Epithelial cell of proximal tubule (primary cell): ENCODE measurements at places on chromosomes 2 and 18.
A peak's percentile ranks its signal among the peaks of the same experiment; 100 is the strongest.

- no peak for DNase-seq
Measured at GRCh38 chr2:73862987-73863386, 29.8 kb upstream of the ACTG2 start.

DNA sequence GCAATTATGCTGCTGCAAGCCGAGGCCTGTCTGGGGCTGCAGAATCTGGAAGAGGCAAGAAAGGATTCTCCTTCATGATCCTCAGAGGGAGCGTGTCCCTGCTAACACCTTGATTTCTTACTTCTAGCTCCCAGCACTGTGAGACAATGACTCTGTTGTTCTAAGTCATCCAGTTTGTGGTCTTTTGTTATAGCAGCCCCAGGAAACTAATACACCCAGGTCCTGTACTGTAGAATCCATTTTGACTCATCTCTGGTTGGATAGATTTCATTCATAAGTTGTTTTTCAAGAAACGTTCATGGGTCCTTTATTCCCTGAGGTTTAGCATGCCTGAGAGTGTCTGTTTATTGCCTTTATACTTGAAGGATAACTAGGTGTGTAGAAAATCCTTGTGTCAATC is 112.7 kb downstream of the TMEM17 start:
- no peak for DNase-seq

GRCh38 chr18:50662177-50662576 is 102.3 kb downstream of the MAPK4 start:
- no peak for DNase-seq

GRCh38 chr2:227888289-227888688 is 16.9 kb downstream of the DAW1 start:
- DNase-seq = no peak

GRCh38 chr2:43946685-43947084 is 49.1 kb downstream of the LRPPRC start:
- no peak for DNase-seq

GRCh38 chr2:137566387-137566786 is 397.9 kb upstream of the HNMT start:
- no peak for DNase-seq

GRCh38 chr2:138794724-138795123 is 14.5 kb upstream of the NXPH2 start:
- no peak for DNase-seq

DNA sequence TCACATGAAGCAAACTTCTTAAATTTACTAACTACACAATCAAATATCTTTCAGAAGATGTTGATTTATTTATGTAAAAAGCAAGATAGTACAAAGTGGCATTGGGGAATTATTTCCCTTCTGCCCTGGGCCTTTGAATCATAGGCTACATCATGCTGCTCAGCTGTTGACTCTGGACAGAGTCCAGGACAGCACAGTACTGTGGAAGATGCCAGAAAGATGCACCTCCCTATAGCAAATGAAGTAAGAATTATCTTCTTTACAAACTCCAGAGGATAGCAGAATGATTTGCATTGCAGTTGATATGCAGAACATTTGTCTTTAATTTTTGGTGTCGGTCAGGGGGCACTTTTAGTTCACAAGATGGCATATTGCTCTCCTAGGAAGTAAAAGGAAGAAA is 1354.5 kb upstream of the ZEB2 start:
- no peak for DNase-seq

DNA sequence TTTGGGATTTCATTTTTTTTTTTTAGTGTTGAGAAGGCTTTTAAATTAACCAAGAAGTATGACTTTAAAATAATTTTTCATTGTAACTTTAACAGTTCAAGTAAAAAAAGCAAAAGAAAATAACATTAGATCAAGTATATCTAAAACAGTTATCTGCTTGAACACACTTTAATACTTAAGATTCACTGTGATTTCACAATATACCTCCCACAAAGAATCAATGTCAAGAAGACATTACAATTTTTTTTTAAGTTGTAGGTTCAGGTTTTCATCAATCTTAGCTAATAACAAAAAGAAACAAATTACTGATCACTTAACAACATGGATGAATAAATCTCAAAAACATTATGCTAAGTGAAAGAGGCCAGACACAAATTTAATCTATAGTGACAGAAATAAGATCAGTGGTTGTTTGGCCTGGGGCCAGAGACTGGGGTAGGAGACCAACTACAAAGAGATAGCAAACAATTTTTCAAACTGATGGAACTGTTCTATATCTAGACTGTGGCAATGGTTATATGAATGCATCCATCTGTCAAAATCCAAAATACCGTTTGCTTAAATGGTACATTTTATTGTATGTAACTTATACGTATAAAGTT is 74.8 kb upstream of the FRZB start:
- no peak for DNase-seq

DNA sequence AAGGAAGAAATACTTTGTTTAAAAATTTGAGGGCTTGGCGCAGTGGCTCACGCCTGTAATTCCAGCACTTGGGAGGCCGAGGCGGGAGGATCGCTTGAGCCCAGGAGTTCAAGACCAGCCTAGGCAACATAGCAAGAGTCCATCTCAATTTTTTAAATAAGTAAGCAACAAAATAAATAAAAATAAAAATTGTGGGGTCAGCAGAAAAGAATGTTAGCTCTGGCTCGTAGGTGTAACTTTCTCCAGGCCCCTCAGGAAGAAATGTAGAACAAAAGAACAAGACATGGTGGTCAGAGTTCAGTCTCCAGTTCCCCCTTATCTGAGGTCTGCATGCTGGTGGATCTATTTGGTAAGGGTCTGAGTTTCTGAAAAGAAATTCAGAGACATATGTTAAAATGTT is 20.4 kb upstream of the PDCL3 start:
- no peak for DNase-seq

- DNase-seq = peak; percentile 74
Measured at GRCh38 chr2:135948642-135949355, 36.6 kb downstream of the DARS1 start.

GRCh38 chr2:49309461-49309860 is 155.1 kb upstream of the FSHR start:
- DNase-seq = no peak
